CD4-positive, alpha-beta T cell treated with Interleukin-17A for 1 hour (primary cell): ENCODE measurements at places on chromosomes 12 and 14.

DNA sequence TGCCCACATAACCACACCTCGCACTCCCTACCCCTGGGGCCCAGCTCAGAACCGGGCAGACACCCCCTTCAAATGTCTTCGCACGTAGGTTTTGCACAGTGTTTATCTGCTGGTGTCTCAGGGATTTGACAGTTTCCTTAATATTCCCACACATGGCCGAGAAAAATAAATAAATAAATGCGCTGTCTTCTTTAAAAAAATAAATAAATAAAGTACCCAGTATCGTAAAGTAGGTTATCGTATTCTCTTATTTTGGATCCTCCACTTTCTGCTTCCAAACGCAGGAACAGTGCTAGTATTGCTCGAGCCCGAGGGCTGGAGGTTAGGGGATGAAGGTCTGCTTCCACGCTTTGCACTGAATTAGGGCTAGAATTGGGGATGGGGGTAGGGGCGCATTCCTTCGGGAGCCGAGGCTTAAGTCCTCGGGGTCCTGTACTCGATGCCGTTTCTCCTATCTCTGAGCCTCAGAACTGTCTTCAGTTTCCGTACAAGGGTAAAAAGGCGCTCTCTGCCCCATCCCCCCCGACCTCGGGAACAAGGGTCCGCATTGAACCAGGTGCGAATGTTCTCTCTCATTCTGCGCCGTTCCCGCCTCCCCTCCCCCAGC lies 710 bp upstream of the FOS start:
- DNase-seq = no peak

DNA sequence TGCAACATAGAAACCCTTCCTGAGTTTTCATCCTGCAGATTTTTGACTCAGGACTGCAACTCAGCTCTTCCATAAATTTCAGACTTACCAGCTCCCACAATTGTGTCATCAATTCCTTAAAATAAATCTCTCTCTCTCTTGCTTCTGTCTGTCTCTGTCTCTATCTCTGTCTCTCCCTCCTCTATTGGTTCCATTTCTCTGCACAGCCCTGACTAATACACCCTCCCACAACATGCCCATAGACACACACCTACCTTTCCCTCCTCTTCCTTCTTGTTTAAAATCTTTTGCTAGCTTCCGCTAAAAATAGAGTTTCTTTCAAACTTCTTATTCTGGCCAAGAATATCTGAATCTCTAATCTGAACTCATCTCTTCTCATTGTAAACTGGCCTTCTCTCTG lies 22.9 kb upstream of the PTHLH start:
- no peak for DNase-seq

DNA sequence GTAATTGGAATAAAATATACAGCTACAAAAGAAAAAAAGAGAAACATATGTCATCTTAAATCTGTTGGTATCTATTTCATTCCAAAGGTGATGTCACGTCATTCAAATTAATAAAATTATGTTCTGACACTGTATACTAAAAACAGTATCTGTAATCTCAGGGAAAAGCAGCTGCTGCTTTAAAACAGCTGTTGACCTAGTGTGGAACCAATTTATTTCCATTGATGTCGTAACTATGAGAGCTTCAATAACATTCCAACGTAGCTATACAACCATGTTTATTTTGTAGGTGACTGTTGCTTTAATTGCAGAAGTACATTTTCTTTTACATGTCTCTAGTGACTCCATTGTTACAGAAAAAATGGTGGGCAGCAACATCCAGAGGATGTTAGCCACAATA lies 571.7 kb downstream of the RPS29 start:
- DNase-seq = no peak

GRCh38 chr12:49543914-49544815 lies 5.3 kb downstream of the KCNH3 start:
- DNase-seq = no peak

DNA sequence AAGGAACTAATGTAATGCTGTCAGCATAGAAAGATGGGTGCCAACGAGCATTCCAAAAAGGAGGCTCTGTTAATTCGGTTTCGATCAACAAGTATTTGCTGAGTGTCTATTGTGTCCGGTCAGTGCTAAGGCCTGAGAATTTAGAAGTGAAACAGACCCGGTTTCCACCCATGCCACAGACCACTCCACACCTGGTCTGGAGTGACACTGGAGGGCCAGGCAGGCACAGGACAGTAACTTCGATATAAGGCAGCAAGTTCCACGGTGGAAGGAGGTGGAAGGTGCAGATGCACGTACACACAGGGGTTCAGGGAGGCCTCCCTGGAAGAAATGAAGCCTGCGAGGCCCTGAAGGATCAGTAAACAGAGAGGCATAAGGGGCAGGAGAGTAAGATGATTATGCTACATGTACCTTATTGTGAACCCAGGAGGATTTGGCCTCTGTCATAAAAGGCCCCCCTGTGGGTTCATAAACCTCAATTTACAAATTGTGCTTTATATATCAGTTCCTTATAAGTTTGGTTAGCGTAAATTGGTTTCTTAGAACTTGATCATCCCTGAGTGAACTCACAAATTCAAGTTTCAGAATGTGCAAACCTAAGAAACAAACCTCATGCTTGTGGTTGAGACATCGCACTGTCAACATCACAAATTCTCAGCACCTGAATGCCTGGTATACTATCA lies 25.9 kb downstream of the SSH1 start:
- DNase-seq = no peak

DNA sequence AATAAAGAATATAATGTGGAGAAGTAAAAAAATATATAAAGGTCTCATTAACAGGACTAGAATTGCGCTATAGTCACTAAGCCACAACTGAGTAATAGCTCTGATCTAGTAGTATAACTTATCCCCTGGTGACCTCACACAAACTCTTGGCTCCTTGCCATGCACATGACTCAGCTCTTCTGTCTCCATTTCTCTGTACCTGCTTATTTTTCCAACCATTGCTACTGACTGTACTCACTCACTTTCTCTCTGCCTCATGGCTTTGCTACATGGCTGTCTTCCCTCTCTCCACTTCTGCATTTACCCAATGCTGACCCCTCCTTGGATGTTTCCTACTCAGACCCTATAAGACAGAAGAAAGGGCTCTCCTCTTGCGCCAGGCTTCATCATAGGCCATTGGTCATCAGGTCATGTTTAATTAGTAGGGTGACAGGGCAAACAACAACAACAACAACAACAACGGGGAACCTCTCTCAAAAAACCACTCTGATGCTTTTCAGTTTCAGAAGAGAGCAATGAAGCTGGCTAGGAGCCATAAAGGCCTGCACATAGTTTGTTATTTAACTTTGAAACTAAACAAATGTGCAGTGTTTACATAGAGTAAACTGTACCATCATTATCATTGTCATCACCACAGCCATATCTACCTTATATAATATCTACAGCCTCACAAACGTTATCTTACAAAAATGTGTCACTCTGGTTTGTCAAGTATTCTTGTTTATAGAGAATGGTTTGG lies 25.6 kb upstream of the KRAS start:
- no peak for DNase-seq

DNA sequence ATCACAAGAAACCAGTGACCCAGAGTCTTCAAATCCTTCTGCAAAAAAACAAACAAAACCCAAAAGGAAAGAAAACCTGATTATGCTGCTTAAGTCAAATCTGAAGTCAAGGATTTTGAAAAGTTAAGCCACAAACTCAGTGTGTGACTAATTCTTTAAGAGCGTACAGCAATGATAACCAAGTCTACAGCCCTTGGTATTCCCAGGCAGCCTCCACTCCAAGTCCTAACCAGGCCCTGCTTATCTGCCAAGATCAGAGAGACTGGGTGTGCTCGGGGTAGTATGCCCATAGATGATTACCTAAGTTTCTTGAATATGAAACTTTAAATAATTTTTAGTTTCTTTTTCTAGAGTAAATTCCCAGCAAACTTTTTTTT lies 13.1 kb downstream of the PGAM5 start:
- no peak for DNase-seq

- DNase-seq = no peak
These were observed 132.0 kb upstream of the CCND2 start for GRCh38 chr12:4141348-4142270.

- DNase-seq = no peak
These were observed 116.3 kb downstream of the SLC15A4 start for GRCh38 chr12:128707488-128707887.

DNA sequence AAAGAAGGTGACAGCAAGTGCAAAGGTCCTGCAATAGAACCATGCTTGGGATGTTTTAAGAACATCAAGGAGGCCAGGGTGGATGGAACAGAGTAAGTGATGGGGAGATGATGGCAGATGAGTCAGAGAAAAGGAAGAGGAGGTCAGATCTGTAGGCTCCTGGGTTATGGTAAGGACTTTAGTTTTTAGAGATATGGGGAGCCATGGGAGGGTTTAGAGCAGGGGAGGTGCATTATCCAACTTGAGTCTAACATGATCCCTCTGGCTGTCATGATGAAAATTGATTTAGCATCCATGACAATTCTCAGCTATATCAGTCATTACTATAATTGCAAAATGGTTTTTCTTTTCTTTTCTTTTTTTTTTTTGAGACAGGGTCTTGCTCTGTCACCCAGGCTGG lies 7.3 kb upstream of the PLBD2 start:
- DNase-seq = no peak

DNA sequence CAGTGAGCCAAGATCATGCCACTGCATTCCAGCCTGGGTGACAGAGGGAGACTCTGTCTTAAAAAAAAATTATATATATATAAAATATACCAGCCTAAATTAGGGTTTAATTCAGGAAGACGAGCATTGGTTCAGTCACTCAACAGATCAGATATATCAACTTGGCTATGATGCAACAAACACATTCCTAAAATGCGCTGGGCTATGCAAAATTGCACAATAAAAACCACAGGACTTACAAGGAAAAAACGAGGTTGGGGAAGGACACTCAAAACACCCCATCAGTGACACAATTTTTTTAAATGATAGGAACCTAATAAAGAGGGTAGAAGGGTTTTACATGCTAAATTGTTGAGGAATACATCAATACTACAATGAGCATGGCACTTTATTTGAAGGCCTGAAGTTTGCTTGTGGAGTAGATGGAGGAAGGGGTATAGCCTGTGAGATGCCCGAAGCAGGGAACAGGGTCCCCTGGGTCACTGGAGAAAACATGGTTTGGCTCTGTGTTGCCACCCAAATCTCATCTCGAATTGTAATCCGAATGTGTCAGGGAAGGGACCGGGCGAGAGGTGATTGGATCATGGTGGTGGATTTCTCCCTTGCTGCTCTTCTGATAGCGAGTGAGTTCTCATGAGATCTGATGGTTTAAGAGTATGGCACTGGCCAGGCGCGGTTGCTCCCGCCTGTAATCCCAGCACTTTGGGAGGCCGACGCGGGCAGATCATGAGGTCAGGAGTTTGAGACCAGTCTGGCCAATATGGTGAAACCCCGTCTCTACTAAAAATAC lies 71.2 kb downstream of the TNFAIP2 start:
- no peak for DNase-seq

- no peak for DNase-seq
These were observed at the start of gene SCNN1A for GRCh38 chr12:6375269-6376078. SCNN1A (minus strand) TSS chr12:6375563; CDS start chr12:6374783, 780 bp downstream.

DNA sequence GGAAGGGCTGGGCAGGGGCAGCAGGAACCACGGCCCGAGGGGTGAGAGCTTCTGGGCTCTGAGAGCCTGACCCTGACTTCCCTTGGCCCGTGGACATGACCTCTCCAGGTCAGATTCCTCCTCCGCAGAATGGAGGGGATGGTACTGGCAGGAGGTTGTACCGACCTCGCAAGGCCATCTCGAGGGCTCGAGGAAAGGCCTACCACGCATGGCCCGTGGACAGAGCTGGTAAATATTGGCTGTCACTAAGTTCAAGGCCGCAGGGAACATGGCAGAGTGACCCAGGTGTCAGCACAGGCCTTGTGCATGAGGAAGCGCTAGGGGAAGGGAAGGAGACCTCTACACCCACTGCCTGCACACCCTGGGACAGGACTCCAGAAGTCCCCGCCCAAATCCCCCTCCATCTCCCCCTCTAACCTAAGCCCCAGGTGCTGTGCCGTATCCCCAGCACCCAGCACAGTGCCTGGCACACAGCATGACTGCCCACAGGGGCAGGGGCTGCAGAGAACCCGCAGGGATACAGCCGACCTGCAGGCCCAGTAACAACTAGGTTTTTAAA lies 54.9 kb upstream of the PPP2R5C start:
- no peak for DNase-seq

- DNase-seq = no peak
These were observed 157.3 kb upstream of the TMEM132C start for GRCh38 chr12:128109636-128110035.

DNA sequence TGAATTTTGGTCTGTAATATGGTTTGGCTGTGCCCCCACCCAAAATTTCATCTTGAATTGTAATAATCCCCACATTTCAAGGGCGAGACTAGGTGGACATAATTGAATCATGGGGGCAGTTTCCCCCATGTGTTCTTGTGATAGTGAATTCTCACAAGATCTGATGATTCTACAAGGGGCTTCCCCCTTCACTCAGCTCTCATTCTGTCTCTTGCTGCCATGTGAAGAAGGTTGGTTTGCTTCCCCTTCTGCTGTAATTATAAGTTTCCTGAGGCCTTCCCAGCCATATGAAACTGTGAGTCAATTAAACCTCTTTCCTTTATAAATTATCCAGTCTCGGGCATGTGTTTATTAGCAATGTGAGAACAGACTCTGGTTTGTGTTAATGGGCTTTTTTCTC lies 5.9 kb downstream of the LRRC9 start:
- no peak for DNase-seq

DNA sequence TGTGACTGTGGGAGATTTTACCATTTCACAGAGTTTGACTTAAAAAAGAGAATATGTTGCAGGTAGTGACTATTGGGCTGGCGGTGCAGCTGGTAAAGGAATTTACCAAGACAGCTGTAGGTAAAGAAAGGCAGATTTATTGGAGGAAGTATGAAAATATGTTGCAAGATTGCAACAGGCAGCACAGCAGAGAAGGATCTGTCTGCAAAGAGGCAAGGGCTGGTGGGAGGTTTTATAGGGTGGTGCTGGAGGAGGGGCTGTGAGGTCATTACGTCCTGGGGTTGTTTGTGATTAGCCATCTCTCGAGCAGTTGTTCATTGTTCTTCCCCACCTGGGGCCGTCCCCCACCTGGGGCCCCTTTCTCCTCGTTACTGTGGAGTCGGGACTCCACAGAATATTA lies 62.1 kb downstream of the ACACB start:
- no peak for DNase-seq

GRCh38 chr12:63917477-63917862 lies 73.0 kb downstream of the SRGAP1 start:
- no peak for DNase-seq

- DNase-seq = no peak
These were observed 16.0 kb downstream of the RERGL start for GRCh38 chr12:18074001-18074400.
